ENCODE measurements at places on chromosomes 5 and 9.

- DNase-seq, result no peak
Measured at GRCh38 chr9:111542497-111543254, 17.7 kb downstream of the ZNF483 start.

DNA sequence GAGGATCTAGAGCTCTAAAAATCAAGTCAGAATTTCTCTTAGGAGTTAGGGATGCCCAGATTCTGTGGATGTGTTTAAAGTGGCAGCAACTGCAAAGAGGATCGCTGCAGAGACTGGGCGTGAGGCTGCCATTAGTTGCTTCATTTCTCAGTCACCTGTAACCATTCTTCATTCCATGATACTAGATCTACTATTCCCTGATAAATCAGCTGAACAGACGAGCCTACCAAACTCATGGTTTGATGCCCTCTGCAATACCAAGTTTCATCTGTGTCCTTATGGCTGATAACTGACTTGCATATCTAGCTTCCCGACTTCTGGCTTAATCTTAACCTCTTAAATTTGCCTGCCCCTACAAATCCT lies 33.3 kb downstream of the UBE2R2 start:
- no peak for DNase-seq

DNA sequence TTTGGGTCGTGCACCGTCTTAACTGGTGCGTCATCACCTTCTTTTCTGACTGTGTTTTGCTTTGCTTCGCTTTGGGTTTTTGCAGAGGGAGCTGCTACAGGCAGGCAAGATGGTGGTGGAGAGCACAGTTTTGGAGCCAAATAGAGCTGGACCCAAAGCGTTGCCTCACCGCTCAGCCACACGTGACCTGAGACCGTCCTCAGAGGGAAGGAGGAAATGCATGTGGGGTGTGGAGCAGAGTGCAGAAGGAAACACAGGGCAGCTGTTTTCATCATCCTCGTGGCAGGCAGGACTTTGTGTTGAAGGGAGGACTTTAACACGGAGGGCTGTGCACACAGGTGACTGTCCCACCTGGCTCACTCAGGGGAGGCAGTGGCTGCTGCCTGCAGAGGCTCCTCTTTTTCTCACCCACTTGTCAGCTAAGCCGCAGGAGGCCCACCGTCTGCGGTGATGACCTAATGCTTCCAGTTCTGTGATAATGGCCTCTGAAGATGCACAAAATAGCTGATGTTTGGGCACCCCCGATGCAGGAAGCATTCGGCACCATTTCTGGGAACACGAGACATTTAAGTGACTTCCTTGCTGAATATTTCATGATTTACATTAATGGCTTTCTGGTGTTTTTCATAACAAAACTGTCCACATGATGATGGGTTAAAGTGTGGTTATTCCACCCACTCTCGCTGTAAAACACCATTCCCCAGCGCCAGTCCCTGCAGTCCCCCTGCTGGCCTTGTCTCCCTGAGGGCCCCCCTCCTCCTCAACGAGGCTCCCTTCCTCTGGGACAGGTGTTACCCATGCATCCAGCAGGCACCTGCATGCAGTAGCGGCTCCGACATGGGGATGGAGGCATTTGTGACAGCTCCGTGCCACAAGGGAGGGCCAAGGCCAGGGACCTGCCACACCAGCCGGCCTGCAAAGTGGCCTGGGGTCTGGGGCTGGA lies 12.4 kb upstream of the UBAC1 start:
- no peak for DNase-seq

- no peak for DNase-seq
Measured at GRCh38 chr5:5953584-5954274, 424.6 kb downstream of the MED10 start.

- DNase-seq, result no peak
Measured at GRCh38 chr5:43312699-43313034, 545 bp downstream of the HMGCS1 start.

- DNase-seq, result no peak
Measured at GRCh38 chr5:27402828-27403227, 364.4 kb upstream of the CDH9 start.

GRCh38 chr5:32852535-32852934 lies 141.4 kb downstream of the NPR3 start:
- DNase-seq, result no peak

DNA sequence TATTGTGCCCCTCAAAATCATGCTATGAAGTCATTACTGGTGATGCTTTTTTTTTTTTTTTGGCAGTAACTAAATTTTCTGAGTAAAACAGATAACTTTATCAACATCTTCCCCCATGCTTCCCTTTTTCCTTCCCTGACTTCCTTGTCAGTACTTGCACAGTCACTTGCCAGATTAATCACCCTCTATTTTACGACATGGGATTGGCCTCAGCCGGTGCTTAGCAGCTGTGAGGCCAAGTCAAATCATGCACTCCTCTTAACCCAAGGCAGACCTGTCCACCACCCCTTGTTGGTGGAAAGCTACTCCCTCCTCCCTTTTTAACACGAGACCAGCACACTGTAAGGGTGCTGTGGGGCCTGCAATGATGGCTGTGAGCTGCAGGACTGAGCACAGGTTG lies 118.0 kb upstream of the OTULINL start:
- DNase-seq, result peak; percentile 4

- DNase-seq, result no peak
Measured at GRCh38 chr9:110996436-110997220, 41.6 kb downstream of the LPAR1 start.
